Left colon (tissue), 2 donors: ENCODE measurements at places on chromosomes 11 and 22. TPM values are rescaled to one million over a fixed set of nuclear protein-coding genes. Genes with fewer than 3 reads are reported as not detected.

- DNase-seq = no peak
These were observed 131.2 kb downstream of the VPREB1 start for GRCh38 chr22:22375576-22376351.

DNA sequence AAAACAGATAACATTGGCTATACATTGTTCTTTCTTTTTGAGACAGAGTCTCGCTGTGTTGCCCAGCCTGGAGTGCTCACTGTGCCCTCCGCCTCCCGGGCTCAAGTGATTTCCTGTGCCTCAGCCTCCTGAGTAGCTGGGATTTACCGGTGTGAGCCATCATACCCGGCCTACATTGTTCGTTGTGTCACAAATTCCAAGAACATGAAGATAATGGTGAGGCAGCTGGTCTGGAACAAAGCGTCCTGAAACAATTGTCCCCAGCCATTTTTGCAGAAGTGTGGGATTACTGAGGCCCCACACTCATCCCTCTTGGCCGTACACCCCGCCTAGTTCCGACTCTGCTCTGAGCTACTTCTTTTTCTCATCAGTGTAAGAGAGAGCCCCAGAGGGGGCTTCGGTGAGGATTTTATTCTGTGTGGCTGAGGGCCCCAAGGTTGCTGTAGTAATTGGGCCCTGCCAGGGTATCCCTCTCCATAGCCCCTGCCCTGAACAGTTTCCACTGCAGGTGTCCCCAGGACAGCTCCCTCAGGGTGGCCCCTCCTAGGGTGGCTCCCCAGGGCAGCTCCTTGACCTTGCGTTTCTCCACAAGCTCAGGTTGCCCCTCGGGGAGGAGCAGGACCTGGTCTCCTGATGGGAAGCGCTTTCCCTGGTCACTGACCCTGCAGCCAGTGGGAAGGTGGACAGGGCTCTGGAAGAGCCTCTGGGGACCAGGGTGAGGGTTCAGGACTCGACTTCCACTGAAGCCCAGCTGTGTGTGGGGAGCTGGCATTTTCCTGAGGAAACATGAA lies 13.1 kb upstream of the ARSA start:
- no peak for DNase-seq

- DNase-seq = no peak
These were observed 10.8 kb upstream of the PANX1 start for GRCh38 chr11:94117871-94118270.

- DNase-seq = peak; percentile 17
These were observed 45.7 kb upstream of the TSPAN18 start for GRCh38 chr11:44680982-44681597.

DNA sequence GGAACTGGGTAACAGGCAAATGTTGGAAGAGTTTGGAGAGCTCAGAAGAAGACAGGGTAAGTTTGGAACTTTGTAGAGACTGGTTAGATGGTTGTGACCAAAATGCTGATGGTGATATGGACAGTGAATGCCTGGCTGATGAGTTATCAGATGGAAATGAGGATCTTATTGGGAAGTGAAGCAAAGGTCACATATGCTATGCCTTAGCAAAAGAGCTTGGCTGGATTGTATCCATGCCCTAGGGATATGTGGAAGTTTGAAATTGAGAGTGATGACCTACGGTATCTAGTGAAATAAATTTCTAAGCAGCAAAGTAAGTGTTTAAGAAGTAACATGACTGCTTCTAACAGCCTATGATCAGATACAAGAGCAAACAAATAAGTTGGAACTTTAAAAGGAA lies 17.8 kb downstream of the BBOX1 start:
- no peak for DNase-seq

The TSSK2 gene
- not detected for total RNA-seq

- peak; percentile 61 for DNase-seq
These were observed 22.3 kb downstream of the PPFIBP2 start for GRCh38 chr11:7536100-7536499.

DNA sequence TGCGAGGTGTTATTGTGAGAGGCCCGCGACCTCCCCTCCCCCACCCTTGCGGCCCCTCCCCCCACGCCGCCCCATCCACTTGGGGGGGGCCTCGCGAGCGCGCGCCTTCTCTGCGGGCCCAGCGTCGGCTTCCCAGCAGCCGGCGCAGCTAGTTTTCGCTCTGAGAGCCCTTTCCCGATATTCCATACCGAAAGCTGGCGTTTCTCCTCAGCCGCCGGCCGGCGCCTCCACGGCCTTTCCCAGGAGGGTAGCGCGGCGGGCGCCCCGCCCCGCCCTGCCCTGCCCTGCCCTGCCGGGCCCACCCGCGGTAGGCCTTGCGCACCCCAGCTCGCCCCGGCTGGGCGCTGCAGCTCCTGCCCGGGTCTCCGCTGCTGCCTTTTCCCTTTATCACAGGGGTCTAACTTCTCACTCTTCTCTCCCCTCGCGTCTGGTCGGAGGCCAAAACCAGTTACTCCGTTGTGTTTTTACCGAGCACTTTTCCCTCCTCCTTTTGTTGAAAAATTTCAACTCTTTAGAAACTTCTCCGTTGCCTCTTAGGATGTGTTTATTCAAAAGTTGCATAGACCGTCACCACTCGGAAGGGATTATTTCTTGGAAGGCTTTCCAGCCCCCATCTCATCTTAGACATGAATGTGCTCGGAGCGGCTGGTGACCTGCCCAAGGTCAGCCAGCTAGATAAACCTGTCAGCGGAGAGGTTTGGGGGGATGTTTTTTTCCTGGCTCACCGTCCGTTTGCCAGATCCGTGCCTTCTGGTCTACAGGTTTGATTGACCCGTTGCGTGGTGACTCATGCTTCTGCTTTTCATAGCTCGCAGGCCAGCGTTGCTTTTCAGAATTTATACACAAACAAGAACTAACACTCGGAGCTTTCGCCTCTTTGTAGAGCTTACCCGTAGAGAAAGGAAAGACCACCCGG lies 648 bp downstream of the PAFAH1B2 start:
- peak; percentile 70 for DNase-seq

- no peak for DNase-seq
These were observed 858.7 kb upstream of the CHORDC1 start for GRCh38 chr11:91081440-91082043.

The UPK3A gene
- not detected for total RNA-seq

DNA sequence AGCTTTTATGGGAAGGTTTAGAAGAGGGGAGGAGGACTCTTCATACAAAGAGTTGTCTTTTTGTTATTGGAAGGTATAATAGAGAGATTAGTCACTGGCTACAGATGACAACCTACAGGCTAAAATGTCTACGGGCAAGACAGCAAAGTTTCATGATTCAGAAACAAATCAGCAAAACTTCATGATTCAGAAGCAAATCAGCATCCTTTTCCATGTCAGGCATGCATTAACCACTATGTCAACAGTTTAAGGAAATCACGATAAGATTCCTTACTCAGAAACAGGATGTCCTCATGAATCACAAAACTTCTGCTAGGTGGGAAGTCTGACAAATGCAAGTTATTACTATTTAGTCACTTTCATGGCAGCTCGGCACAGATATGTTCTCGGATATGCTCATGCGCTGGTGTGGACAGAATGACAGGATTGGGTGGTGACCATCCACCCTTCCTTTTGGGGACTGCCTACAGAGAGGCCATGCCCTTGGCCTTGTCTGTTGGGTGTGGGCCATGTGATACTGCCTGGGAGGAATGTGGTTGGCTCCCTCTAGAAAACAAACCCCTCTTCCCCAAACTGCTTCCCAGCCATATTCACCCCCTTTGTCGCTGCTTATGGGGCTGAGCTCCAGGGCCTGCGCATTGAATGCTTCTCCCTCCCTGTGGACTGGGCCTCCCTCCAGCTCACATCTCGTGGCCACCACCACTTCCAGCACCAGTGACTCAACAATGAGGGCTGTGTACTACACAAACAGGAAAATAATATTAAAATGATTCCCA lies 10.1 kb downstream of the C11orf91 start:
- DNase-seq = peak; percentile 46

- DNase-seq = no peak
These were observed 59.6 kb downstream of the CHRDL2 start for GRCh38 chr11:74671520-74672196.

DNA sequence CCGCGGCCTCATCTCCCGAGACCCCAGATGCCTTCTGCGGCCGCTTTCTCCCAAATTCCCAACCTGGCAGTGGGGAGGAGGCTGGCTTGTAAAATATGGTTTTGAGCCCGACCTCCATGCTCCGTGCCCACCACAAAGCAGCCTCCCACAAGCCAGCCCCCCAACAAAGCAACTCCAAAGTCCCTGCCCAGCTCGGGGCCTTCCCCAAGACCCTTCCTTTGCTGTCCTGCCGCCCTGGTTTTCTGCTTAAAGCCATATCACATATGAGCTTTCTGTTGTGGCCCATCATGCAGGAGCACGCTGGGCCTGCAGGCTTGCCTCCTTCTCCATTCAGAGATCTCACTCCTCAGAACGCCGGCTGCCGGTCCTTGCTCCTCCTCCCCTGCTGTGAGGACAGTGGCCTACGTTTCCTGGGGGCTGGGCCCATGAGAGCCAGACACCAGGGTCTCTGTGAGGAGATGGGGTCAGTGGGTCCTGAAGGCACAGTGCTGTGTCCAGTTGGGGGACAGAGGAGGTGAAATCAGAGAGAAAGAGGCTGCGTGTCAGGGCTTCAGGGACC lies 680.0 kb downstream of the BRD1 start:
- DNase-seq = no peak

DNA sequence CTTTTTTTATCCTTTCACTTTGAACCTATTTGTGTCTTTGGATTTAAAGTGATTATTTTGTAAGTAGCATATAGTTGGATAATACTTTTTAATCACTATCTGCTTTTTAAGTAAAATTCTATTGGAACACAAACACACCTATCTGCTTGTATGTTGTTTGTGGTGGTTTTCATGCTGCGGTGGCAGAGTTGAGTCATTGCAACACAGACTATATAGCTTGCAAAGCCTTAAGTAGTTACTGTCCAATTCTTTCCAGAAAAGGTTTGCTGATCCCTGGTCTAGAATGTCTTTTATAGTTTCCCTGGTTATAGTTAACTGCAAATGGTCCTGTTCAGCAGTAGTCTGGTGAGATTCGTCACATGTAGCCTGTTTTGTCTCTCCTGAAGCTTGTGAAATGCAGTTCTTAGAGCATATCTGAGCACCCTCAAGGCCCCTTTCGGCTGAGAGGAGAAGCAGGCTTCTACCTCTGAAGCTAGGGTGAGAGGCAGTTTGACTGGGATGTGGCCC lies 21.5 kb downstream of the SHANK3 start:
- no peak for DNase-seq

The CHRNA10 gene
- total RNA-seq = 0.81 TPM

DNA sequence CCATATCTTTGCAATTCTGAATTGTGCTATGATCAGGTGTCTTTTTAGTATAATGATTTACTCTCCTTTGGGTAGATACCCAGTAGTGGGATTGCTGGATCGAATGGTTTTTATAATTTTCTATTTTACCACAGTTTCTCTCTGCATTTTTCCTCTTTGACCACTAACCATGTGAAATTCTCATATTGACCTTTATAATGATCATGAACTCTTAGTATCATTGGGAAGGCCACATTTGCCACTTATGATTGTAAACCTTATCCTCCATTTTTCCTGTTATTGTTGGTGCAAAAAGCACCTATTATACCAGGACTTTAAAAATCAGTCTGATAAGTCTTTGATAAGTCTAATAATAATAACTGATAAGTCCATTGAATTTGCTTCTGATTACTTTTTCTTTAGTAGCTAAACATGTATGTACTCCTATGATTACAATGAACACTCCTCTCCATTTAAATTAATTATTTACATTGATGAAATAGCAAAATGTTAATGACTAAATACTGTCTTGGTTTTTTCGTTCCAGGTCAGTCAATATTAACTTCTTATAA lies 9.6 kb downstream of the NEAT1 start:
- DNase-seq = no peak

The LGR4 gene
- 125 TPM for total RNA-seq

- DNase-seq = no peak
These were observed 81.0 kb downstream of the CCDC34 start for GRCh38 chr11:27281740-27282590.

The PGA4 gene
- 0.52 TPM for total RNA-seq

- no peak for DNase-seq
These were observed 90.3 kb downstream of the C11orf87 start for GRCh38 chr11:109512249-109512648.

The OR10A2 gene
- not detected for total RNA-seq

DNA sequence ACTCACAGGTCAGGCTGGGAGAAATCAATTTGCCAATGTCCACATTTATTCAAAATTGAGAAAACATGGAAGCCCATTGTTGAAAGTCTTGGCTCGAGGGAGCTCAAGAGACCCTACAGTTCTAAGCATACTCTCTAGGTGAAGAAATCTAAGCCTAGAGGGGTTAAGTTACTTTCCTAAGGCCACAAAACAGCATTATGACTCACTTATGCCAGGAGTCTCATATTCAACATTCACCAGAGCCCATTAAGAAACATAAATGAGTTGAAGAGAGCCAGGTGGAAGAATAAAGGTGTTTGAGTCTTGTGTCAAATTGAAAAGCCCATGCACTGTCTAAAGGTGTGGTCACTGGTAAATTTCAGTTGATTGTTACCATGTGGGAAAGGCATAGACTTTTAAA lies 108.1 kb downstream of the INSC start:
- DNase-seq = no peak

The OR8H3 gene
- not detected for total RNA-seq

The P2RY6 gene
- 1.8 TPM for total RNA-seq

DNA sequence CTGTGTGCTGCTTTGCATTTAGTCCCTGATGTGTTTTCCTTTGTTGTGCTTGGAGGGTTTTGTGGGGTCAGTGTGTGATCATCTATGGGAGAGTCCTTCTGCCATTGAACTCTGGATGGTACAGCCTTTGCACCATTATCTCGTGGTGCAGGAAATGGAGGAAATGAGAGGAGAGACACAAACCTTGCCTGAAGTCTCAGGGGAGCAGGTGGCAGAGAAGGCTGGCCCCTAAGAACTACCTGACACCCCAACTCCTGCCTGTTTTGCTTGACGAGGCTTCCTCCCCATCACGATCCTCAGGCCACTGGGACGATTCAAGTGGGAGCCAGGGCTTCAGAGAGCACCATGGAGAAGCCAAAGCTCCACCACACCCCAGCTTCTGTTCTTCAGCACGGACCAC lies 1316.4 kb downstream of the TBC1D22A start:
- no peak for DNase-seq

DNA sequence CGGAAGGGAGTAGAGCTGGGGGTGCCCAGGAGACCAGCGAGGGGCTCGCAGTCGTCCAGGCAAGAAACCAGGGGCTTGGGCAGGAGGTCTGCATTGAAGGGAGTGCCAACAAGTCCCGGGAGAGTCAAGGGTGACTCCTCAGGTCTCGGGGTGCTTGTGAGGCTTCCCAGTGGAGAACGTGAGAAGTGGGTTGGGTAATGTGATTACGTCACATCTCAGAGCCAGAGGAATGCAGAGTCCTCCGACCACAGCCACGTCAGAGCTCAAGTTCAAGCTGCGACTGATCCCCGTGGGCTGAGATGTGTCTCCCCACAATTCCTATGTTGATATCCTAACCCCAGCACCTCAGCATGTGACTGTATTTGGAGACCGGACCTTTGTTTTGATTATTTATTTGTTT lies 89.7 kb upstream of the SHANK2 start:
- DNase-seq = no peak

The LRP5 gene
- total RNA-seq = 86.8 TPM

- no peak for DNase-seq
These were observed 182.5 kb downstream of the CSNK2A3 start for GRCh38 chr11:11170352-11171084.

The SCGB1A1 gene
- total RNA-seq = not detected
